ENCODE measurements at places on chromosomes 13 and 19. TPM values are rescaled to one million over a fixed set of nuclear protein-coding genes. Genes with fewer than 3 reads are reported as not detected.

GRCh38 chr13:34506796-34507195, 435.3 kb upstream of the NBEA start:
- no peak for DNase-seq

GRCh38 chr19:3604987-3605343, 1.7 kb downstream of the TBXA2R start:
- DNase-seq: peak; percentile 69

GRCh38 chr13:98710521-98710920, 42.0 kb downstream of the SLC15A1 start:
- DNase-seq: no peak

DNA sequence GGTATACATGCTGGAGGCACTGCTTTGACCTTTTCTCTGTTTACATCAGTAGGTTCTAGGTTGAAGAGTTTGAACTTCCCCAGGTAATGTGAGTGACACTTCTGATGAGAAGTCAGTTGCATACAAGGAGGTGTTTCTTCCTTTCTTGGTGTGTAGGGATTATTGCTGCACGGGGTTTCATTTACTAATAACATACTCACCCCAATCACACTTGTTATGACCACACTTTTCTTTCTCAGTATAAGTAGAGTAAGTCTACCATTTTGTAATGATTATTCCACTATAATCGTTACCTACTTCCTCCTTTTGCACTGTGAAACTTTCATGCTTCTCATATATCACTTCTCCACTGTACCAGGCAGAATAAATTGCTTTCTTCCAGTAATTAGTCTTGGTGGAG, 138.0 kb downstream of the TNFSF13B start:
- no peak for DNase-seq

GRCh38 chr19:10517760-10518443, 655 bp upstream of the S1PR5 start:
- DNase-seq: no peak

DNA sequence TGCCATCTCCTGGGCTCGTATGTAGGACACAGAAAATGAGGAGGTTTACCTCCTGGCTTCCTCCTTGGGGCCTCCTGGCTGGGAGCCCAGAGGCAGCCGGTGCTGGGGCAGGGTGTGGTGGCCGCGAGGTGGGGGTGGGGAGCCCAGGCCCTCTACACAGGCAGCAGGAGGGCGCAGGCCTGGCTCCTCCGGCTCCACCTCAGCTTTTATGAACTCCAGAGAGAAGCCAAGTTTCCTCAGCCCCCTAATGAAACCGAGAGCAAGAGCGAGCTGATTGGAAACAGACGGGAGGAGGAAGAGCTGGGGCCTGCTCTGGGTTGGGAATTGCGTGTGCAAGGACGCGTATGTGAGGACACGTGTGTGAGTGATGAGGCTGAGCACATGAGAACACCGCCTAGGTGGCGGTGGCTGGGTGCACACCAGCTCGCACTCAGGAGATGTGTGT, 23.1 kb downstream of the LYL1 start:
- DNase-seq: no peak

- DNase-seq: no peak
Observed at GRCh38 chr19:10288662-10289166, 1.0 kb upstream of the ICAM5 start.

- no peak for DNase-seq
Observed at GRCh38 chr19:15948223-15949058, at the start of gene OR10H4. Gene OR10H4 (plus strand): TSS chr19:15949008. CDS start chr19:15949008, 0 bp downstream.

KLK15 gene
- not detected for total RNA-seq

TEKTIP1 gene
- total RNA-seq: 0.61 TPM

VSTM2B gene
- not detected for total RNA-seq
